ENCODE measurements at places on chromosomes 3 and 15. TPM values are rescaled to one million over a fixed set of nuclear protein-coding genes. Genes with fewer than 3 reads are reported as not detected.

DNA sequence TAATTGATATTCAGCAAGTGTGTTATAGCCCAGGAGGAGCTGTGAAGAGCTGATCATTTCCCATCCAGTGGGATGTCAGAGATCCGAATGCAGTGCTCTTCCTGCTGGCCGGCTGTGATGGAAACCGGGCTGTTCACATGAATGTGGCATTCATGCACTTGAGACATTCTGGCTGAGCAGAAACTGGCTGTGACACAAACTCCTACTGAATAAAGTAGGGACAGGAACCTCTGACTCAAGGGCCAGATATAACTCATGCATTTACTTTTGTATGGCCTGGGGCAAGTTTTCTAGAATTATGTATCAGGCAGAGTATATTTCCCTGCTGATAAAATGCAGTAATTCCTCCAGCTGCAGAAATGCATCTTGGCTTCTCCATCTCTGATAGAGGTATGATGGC lies 83.4 kb upstream of the FAM3D start:
- no peak for DNase-seq

GRCh38 chr3:178397836-178398235 lies 138.4 kb upstream of the KCNMB2 start:
- DNase-seq = peak; percentile 33

GRCh38 chr15:63048776-63049665 lies 6.5 kb downstream of the TPM1 start:
- DNase-seq = peak; percentile 58

GRCh38 chr3:46695177-46695961 lies 1.9 kb upstream of the ALS2CL start:
- DNase-seq = no peak

GRCh38 chr3:82004266-82004665 lies 242.8 kb upstream of the GBE1 start:
- no peak for DNase-seq

- peak; percentile 65 for DNase-seq
These were observed 180.3 kb upstream of the TSC22D2 start for GRCh38 chr3:150227839-150228238.

- DNase-seq = no peak
These were observed 88.2 kb upstream of the LMCD1 start for GRCh38 chr3:8413337-8413926.

- no peak for DNase-seq
These were observed 73.8 kb downstream of the SYNPR start for GRCh38 chr3:63352008-63352279.

GRCh38 chr15:44536962-44537734 lies at the start of gene EIF3J:
TSS of gene EIF3J (plus strand) at chr15:44537147. CDS start at chr15:44537195, 48 bp downstream.
- peak; percentile 97 for DNase-seq

DNA sequence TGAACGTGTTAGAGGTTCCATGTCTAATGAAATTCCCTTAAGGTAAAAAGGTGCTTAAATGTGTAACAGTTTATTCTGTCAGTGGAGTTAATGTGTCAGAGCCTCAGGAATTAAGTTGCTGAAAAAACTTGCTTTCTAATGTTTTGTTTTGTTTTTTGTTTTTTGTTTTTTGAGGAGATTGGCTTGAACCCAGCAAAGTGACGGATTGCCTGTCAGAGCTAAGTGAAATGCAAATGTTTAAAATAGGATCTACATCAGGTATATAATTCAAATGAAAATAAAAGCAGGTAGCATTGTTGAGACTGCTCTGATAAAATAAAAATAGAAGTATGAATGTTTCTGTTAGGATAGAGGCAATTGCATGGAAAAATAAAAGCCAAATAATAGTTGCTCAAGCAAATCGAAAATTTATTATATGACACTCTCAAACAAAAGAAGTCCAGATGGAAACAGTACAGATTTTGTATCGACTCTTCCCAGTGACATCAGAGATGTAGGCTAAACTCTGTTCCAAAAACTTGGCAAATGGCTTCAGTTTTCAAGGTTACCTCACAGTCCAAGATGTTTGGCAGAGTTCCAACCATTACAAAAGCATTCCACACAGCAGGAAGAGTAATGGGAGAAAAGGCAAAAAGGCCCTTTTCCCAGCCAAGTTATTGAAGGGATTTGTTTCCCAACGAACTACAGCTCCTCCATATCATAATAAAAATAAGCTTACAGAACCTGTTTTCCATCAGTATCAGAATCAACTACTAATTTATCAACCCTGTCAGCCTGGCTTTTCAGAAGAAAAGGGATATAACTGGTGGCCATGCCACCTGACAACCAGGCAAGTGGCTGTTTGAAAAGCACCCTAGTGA lies 291.0 kb downstream of the TBL1XR1 start:
- peak; percentile 49 for DNase-seq

GRCh38 chr3:140434261-140434905 lies 243.5 kb upstream of the TRIM42 start:
- no peak for DNase-seq

DNA sequence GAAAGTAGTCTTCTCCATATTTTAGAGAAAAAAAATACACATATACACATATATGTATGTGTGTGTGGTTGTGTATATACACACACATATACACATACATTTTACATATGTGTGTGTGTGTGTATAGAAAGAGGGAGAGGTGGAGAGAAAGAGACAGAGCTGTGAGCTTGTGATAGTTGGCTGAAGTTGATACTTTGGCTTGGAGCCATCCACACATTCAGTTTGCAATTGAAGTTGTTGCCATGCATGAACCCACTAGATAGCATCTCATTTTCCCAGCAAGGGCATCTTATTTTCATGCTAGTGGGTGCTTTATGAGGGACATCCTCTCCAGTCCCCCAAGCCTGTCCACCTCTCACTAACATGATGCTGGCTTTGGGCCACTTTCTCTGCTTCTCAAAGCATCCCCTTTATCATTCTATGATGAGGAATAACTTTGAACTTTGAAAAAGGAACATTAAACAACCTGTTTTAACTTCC lies 228.6 kb downstream of the ZNF621 start:
- no peak for DNase-seq

DNA sequence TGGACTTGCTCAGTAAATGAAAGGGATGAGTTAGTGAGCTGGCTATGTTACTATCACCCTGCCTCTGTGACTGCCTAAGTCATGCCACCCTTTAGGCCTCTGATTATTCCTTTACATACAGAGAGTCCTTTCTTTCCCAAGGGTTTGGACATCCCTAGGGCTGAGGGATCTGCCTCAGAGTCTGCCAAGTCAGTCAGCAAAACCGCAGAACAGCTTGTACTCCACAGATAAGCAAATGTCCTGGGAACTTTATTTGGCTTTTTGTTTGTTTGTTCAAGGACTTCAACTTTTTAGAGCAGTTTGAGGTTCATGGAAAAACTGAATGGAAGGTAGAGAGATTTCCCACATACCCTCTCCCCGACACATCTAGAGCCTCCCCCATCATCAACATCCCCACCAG lies 82.6 kb upstream of the TRIM42 start:
- peak; percentile 95 for DNase-seq

DNA sequence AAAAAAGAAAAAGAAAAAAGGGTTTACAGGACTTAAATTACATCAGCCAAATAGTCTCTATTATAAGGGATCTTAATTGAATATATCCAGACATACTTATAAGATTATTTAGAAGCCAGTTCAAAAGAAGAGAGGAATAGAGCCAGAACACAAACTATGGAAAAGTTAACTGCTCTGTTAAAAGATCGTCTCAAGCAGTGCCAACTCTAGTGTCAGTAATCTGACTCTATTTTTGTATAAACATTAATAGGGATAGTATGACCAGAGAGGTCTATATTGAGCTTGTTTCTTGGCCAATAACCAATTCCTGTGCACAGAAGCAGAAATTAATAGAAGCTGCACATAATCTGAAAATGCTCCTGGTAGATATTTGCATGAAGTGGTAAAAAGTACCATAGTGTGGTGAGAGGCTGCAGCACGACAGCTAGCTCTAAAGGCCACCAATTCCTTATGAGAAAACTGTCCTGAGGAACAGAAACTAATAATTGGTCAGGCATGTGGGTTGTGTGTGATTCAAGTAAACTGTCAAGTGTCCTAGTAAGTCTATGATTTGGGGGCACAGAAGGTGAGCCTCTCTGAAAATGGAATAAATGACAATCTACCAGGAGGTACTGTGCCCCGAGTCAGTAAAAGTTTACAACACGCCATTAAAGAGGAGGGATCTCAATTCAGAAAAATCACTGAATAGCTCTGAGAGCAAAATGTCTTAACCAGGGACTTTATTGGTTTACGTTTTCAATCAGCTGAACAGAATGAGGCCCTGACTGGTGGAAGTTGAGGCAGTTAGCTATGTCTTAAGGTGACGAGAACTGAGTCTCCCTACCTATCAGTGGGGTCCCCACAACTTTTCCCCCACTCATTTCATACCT lies 51.5 kb upstream of the NANOGP8 start:
- no peak for DNase-seq

GRCh38 chr3:112117841-112118571 lies 15.0 kb downstream of the GCSAM start:
- DNase-seq = no peak

- DNase-seq = no peak
These were observed 60.4 kb upstream of the CHD2 start for GRCh38 chr15:92839696-92840095.

DNA sequence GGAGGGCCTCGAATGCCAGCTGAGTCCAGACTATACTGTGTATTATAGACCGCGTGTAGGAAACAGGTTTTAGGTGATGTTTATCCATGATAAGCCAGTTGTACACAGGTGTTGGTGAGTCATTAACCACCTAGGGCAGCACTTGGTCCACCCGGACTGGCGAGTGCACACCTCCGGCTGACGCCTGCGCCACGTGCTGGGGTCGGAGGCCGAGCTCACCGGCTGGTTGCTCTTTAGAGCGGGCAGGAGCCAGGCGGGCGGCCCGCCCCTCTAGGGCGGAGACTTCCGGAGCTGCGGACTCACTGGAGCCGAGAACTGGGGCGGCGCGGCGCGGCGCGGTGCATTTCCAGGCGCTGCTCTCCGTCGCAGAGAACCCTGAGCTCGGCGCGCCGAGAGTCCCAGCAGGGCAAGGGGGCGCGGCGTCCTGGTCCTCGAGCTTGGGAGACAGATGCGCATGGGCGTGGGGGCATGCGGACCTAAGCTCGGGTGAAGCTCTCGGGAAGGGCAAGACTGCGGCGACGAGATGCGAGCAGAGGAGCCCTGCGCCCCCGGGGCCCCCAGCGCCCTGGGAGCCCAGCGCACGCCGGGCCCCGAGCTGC lies at the start of gene ESYT3:
TSS of gene ESYT3 (plus strand) at position 341 of the 599 bp plus-strand sequence. CDS start at position 524, 183 bp downstream.
- DNase-seq = peak; percentile 43

- DNase-seq = no peak
These were observed 47.8 kb upstream of the CDAN1 start for GRCh38 chr15:42784705-42785104.

- DNase-seq = no peak
These were observed 157.7 kb downstream of the SMAD6 start for GRCh38 chr15:66859688-66860253.

Gene ZPLD1
- total RNA-seq = 0.43 TPM

Gene FRMD5
- 1.3 TPM for total RNA-seq

Gene GP9
- not detected for total RNA-seq

Gene RTP4
- 2.6 TPM for total RNA-seq

Gene SMCO1
- total RNA-seq = under 0.01 TPM

Gene MCTP2
- 2.2 TPM for total RNA-seq

Gene OXTR
- 310 TPM for total RNA-seq

All from fibroblast of villous mesenchyme (primary cell).